ENCODE measurements at places on chromosomes 13 and 19. TPM values are rescaled to one million over a fixed set of nuclear protein-coding genes. Genes with fewer than 3 reads are reported as not detected.

Gene CDX2
- not detected for total RNA-seq

- no peak for DNase-seq
Observed at GRCh38 chr13:28747851-28748250, 29.1 kb upstream of the SLC46A3 start.

Gene SYNGR4
- total RNA-seq: not detected

DNA sequence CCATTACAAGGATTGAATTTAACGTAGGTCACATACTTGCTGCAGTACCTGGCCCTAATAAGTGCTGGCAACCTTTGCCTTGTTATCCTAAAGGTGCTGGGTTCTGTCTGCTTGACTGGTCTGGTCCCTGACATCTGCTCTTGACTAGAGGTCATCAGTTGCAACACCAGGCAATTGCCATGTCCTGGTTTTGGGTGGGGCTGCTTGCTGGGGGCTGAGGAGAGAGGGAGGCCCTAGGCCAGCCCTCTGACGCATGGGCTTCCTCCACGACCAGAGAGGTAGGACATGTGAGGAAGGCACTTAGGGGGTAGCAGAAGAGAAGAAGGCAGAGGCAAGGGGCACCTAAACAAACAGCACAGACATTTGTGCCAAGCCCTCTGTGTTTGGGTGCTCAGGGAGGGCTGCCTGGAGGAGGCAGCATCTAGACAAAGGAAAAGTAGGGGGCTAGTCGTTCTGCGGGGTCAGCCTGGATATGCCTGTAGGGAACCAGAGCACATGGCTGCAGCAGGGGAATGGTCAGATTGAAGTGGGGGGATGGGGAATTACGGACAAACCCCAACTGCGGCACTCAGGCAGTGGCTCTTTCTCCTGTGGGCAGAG lies 21.7 kb downstream of the VSTM2B start:
- no peak for DNase-seq

DNA sequence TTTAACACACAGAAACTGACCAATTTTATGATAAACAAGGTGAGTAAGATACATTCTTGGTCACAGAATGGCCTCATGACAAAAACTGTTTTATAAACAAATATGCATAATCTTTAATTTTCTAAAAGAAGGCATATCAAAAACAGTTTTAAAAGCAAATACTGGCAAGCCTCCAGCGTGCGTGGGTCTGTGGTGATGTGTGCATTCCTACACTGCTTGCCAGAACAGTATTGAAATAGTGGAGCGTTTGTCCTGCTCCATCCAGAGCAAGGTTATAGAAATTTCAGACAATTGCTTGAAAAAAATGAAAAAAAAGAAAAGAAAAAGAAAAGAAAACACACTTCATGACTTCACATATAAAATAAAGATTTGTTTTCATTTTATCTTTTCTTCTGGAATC lies 140.9 kb downstream of the MZT1 start:
- no peak for DNase-seq

DNA sequence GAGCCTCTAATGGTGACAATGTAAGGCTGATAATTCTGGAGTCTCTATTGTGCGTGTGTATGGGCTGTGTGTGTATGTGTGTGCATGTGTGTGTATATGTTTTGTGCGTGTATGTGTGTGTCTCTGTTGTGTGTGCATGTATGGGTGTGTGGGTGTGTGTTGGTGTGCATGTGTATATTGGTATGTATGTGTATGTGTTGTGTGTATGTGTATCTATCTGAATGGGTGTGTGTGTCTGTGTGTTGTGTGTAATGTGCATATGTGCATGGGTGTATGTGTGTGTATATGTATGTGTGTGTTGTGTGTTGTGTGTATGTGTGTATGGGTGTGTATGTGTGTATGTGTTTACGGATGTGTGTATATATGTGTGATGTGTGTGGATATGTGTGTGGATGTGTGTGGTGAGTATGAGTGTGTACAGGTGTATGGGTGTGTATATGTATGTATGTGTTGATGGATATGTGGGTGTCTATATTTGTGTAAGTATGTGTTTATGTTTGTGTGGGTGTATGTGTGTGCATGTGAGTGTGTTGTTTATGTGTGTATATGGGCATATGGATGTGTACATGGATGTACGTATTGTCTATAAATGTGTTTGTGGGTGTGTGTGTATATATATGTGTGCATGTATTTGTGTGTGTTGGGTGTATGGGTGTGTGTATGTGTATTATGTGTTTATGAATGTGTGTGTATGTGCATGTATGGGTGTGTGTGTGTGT lies 366.7 kb downstream of the UQCRFS1 start:
- DNase-seq: no peak

GRCh38 chr13:53848366-53848961 lies 819.9 kb downstream of the OLFM4 start:
- no peak for DNase-seq

Gene RASIP1
- 0.20 TPM for total RNA-seq

DNA sequence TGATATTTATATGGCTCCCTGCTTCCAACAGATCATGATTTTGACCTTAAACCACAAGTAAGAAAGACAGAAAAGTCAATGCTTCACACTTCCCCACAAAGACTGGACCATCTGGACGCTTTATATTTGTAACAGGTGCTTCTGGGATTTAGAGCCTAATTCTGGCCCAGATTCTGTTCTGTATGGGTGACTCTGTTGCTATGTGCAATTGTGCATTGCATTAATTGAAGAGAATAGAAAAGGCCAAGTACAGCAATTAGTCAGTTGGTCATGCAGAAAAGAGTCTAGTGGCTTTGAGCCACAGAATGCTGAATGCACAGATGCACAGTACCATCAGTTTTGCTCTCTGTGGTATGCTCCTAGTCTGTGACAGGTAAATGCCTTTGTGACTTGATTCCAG lies 657.4 kb upstream of the ATXN8OS start:
- no peak for DNase-seq

DNA sequence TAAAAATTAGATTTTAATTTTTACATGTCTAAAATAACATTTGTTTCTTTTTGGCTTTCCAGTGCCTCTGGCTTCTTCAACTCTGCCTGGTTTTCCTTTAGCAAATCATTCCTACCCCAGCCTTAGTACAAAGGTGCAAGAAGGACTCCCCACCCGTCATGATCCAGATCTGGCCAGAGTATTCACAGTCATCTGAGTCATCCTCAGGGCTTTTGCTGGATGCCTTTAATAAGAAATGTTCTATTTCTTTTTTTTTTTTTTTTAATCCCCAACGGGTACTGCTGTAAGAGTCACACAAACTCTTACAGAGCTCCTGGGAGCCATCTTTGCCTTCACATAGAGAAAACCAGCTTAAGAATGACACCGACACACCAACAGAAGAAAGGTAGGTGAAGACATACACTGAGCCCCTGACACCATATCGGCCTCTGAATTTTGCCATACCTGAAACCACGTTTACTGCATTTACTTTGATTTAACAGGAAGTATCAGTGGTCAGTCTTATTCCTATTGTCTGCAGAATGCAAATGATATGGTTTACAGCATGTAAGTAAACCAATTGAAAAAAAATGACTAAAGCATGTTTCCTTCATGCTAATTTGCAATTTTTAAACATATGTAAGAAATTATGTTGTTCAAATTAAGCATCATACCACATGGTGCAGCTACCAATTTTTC lies 184.4 kb downstream of the NALCN start:
- no peak for DNase-seq

Gene TEX26
- not detected for total RNA-seq

DNA sequence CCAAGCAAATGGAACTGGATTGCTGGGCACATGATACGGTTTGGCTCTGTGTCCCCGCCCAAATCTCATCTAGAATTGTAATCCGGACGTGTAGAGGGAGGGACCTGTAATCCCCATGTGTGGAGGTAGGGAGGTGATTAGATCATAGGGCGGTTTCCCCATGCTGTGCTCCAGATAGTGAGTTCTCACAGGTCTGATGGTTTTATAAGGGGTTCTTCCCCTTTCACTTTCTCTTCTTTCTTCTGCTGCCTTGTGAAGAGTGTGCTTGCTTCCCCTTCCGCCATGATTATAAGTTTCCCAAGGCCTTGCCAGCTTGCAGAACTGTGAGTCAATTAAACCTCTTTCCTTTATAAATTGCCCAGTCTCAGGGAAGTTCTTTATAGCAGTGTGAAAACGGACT lies 32.6 kb upstream of the MTIF3 start:
- DNase-seq: no peak

DNA sequence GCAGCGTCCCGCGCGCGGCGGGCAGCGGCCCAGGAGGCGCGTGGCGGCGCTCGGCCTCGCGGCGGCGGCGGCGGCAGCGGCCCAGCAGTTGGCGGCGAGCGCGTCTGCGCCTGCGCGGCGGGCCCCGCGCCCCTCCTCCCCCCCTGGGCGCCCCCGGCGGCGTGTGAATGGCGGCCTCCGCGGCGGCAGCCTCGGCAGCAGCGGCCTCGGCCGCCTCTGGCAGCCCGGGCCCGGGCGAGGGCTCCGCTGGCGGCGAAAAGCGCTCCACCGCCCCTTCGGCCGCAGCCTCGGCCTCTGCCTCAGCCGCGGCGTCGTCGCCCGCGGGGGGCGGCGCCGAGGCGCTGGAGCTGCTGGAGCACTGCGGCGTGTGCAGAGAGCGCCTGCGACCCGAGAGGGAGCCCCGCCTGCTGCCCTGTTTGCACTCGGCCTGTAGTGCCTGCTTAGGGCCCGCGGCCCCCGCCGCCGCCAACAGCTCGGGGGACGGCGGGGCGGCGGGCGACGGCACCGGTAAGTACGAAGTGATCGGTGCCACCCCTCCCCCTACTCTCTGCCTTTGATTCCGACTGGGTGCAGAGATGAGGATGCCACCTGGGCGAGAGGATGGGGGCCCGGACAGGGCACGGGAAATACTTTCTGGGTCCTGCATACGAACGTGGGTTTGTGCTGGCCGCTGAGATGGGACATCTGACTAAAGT lies 874 bp downstream of the TRIM28 start:
- DNase-seq: peak; percentile 88

GRCh38 chr19:4981681-4981958 lies 12.7 kb downstream of the KDM4B start:
- no peak for DNase-seq

Gene KLF1
- 0.84 TPM for total RNA-seq

- no peak for DNase-seq
Observed at GRCh38 chr19:33375837-33376159, 2.3 kb downstream of the CEBPG start.

DNA sequence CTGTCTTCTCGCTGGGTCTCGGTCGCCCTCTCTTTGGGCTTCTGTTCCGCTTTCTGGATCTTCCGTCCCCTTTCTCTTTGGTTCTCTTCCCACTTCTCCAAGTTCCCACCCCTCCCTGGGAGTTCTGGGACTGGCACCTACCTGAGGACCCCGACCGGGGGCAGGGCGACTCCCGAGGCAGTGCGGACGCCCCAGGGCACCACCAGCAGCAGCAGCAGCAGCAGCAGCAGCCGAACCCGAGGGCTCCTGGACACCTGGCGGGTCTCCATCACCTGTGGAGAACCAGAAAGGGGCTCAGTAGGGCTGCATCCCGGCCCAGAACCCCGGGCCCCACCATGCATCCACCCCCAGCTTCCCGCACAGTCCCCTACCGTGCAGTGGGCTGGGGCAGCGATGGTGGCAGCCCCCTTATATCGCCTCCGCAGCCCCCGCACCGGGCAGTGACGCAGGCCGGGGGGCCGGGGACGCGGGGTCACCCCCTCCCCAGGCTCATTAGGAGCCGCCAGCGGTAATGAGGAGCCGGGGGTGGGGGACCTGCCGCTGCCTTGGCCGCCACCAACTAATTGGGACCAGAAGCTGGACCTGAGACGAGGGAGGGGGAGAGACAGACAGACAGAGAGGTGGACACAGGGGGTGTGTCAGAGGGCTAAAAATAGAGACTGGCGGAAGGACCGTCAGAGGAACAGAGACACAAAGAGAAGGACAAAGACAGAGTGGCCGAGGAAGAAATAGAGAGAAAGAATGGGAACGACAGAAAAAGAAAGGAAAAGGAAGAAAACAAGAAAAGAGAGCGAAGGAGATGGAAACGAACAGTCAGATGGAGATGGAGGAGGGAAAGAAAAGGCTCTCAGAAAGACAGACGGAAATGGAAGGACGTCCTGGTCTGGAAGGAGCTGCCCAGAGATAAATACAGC lies at the start of gene PTH2:
TSS of gene PTH2 (minus strand) at position 371 of the 914 bp plus-strand sequence. CDS start at position 269, 102 bp downstream.
- no peak for DNase-seq

- DNase-seq: no peak
Observed at GRCh38 chr19:4379383-4380253, 20.7 kb downstream of the SH3GL1 start.

Gene FUT1
- total RNA-seq: 0.09 TPM

- DNase-seq: no peak
Observed at GRCh38 chr13:30923418-30923817, 9.0 kb upstream of the TEX26 start.

DNA sequence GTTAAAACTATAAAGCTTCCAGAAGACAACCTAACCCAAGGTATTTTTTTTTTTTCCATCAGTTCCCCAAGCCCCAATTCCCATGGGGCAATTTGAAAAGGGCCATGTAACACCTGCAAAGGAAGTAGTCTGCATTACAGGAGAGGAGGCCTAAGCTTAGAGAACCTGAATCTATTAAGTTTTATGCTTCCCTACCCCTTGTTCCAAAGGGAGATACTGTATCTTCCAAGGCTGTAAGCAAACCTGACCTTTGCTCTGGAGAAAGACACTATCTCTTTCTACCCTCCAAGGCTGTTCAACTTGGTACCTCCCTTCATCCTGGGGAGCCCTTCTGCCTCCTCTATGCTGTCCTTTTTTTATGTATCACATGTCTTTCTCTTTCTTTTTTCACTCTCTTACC lies 15.0 kb downstream of the KATNAL1 start:
- no peak for DNase-seq

DNA sequence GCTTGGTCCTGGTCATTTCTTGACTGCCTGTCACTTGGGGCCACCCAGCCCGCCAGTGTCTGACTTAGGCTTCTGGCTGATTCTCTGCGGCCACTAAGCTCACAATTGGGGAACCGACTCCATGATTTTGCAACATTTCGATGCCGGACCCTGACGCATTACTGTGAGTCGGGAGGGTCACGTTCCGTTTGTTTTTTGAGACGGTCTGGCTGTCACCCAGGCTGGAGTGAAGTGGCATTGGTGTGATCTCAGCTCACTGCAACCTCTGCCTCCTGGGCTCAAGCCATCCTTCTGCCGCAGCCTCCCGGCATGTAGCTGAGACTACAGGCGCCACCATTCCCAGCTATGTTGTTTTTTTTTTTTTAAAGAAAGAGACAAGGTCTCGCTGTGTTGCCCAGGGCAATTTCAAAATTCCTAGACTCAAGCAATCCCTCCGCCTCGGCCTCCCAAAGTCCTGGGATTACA lies 3.2 kb upstream of the ADAT3 start:
- no peak for DNase-seq

DNA sequence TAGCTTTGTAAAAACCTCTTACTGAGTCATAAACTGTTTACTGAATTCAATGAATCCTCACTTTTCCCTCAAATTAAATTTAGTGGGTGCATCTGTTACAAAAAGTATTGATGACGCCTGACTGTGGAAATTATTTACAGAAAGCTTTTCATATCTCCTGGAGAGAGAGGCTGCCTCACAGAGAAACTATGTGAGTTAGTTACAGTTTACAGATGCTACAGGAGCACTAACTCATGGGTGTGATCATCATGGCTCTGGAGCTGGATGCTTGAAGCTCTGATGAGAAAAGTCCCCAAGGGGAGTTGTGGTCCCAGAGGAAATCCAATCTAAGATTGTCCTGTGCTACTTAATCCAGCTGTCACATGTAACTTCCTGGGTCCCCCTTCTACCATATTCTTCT lies 590.8 kb downstream of the LMO7 start:
- no peak for DNase-seq

Gene CLIP3
- total RNA-seq: 0.33 TPM

All from CD8-positive, alpha-beta memory T cell (primary cell).